ENCODE measurements at places on chromosomes 3 and 15.

DNA sequence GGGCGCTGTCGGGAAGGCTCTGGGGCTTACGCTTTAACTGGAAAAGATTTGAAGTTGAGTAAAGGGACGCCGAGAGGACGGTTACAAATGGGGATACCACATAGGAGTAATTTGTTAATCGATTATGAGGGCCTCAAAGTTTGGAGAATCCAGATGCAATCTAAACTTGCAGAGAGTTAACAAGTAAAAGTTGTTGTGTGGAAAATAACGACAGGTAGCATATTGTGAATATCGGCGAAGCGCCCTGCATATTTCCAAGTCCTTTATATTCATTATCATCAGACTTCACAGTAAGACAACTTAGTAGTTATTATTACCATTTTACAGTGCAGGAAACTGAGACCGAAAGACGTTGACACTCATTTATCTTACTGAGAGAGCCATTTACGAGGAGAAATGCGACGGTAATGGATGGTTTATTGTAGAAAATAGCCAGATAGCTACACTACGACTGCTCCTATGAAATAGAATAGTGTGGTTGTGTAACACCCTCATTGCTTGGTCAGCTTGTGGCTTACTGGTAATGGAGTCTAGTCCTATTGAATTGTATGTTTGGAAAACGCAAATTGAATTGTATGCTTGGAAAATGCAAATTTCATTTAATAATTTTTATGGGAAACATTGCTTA lies 700 bp downstream of the MKRN2 start:
- no peak for DNase-seq

- DNase-seq = peak; percentile 75
These were observed 52.4 kb upstream of the BLM start for GRCh38 chr15:90664650-90665287.

- DNase-seq = no peak
These were observed 70.3 kb downstream of the TGFBR2 start for GRCh38 chr3:30676424-30677346.

DNA sequence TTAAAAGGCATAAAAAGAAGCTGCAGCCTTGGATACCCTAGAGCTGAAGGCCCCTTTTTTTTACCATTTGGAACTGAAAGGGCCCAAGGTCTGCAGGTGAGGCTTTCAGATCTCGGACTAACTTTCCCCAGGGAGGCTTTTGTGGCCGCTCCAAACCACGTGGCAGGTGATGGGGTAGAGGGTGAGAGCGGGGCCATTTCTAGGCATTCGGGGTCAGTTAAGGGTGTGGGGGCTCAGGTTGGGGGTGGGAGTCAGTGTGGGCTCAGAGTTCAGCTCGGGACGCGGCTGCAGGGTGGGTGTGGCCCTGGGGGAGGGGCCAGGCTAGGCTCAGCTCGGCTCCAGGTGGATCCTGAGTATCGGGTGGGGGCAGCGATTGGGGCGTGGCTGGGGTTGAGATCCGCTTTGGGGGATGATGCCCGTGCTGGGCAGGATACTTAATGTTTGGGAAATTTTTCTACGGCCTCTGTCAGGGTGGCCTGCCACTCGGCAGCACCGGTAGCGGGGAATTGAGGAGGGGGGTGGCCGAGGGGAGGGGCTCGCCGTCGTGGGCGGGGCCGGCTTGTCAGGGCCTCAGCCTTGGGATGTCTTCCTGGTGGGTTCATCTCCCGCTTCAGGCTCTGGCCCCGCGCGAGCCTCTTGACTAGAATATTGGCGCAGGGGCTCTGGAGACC lies 2.5 kb downstream of the KLF13 start:
- DNase-seq = no peak

DNA sequence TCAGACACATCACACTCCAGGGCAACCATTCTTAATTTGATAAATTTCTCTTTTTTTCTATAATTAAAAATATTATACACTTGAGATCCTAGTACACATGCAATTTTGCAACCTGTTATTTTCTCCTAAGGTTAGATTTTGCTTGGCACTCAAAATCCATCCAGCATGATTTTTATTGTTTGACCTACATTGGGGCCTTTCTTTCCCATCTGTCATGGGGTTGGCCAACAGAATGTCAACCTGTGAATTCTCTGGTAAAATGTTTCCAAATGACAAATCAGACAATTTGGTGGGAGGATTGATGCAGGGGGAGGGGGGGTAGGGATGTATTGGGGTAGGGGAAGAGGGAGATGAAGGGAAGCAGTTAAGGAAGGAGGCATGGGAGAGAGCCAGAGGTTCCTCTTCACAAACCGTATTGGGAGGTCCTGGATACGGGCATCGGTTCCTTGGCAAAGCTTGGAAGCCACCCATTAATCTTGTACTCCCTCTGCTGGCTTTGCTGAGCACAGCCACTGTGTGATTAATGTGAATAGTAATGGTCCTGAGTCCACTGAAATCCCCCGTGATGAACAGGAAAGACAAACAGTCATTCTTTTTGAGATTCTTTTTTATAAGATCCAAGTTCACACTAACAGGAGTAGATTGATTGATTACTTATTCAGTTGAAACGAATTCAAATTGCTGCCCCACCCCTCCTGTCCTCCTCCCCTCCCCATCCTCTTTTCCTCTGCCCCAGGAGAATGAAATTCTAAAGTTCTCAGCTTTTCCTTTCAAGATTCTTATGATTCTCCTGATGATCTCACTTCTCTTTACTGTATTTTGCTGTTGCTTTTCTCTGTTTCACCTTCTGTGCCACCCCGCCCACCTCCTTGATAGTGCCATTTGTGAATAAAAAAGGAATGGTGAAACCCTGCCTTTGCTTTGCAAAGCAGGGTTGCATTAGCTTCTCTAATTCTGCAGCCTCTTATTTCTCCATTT lies 82.2 kb upstream of the SLC25A26 start:
- DNase-seq = no peak

DNA sequence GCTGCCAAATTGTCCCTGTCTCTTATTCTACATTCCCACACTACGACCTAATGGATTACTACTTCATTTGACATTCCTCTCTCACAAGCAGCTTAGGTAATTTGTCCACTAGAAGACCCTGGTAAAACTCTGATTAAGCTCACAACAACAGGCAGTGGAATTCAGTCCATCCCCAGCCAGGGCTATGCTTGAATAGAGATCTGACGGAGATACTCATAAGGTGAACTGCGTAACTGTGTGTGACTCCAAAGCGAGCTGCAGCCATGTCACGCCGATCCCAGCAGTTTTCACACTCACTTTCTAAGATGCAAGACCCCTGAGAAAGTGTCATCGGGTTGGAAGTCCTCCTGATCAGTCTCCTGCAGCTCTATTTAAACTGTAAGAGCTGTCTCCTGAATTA lies 25.7 kb upstream of the ROBO2 start:
- DNase-seq = no peak

DNA sequence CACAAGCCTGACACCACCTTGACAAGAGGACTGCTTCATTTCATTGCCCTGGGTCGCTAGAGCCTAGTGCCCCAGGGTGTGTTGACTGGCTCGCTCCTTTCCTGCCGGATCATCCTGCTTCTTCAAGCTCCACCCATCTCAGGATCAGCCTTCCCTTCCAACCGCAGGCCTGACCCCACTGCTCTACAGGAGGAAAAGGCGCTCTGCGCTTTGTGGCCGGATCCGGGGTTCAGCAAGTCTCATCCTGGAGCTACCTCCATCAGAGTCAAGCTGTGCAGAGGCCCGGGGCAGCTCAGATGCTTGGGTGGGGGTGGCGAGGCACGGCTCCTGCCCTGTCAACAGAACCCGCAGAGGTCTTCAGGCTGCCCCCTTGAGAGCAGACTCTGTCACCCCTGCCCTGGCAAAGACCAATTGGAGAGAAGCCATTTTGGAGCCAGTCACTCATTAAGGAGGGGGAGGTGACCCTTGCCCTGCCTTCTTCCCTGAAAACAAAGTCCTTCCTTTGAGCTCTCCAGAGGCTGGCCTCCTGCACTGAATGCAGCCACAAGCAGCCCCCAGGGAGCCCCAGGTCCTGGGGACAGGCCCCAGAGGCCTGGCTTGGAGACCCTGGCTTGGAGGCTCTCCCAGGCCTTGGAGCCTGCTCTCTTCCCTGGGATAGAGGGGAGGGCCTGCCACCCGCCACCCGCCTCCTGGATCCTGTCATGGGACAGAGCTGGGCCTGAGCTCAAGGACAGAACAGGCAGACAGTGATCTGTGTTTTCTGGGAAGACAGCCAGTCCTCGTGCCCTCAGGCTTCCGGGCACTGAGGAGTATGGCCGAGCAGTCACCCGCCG lies 80.3 kb downstream of the CPN2 start:
- DNase-seq = no peak

GRCh38 chr3:64234571-64234970 lies 9.3 kb upstream of the PRICKLE2 start:
- no peak for DNase-seq

- no peak for DNase-seq
These were observed 56.9 kb downstream of the FLNB start for GRCh38 chr3:58064923-58065638.

DNA sequence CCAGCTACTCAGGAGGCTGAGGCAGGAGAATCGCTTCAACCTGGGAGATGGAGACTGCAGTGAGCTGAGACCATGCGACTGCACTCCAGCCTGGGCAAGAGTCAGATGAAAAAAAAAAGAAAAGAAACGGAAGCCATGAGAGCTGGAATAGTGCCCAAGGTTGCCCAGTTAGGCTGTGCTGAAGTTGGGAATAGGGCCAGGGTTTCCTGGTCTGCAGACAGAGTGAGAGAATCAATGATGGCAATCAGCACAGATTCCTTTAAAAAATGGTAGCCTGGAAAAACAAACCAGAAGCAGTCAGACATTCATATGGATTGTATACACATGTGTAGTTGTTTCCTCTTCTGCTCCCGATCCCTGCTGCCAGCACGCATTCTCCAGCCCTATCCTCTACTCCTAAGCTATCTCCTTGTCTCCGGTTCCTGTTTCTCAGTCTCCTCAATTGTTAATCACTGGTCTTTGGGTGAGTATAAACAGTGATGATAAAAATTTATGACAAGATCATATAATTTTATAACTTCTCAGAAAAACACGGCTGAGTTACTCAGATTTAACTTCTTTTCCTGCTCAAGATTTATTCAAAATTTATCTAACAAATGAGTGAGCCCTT lies 316.2 kb upstream of the UMPS start:
- no peak for DNase-seq

DNA sequence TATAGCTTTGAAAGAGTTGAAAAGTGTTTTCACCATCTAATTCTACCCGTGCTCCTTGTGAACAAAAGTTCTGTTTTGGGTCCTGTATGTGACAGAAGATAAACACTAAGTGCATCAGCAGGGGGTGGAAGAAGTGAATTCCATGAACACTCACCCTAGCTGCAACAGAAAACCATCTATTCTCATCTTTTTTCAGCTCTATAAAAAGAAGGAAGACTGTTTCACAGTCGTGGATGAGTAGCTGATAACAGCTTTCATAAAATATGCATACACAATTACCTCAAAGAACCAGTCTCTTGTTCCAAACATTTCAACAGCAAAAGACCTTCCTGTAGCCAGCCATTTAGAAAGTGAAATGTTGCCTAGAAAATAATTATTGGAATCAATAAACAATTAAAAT lies 281.7 kb upstream of the RASGRP1 start:
- DNase-seq = no peak

- peak; percentile 68 for DNase-seq
These were observed 317.3 kb downstream of the FGF12 start for GRCh38 chr3:192409838-192410683.

DNA sequence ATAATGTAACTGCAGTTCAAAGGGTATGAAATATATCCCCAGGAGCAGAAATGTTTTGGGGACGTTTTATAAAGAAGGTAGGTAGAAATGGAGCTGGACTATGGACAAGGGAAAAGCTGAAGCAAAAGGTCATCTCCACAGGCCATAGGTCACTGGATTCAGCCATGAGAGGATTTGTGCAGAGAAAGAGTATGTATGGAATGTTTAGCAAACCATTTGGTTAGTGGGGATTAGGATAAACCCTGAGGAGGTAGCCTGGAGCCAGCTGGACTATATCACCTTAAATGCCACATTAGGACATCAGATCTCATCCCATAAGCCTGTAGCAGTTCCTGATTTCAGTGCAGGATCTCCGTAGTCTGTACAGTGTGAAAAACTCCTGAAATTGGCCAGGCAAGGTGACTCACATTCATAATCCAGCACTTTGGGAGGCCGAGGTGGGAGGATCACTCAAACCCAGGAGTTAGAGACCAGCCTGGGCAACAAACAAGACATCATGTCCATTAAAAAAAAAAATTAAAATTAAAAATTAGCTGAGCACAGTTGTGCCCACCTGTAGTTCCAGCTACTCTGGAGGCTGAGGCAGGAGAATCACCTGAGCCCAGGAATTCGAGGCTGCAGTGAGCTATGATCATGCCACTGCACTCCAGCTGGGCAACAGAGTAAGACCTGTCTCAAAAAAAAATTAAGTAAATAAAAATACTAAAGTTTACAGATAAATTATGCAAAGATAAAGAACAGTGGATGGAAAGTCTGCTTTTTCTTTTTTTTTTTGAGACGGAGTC lies 4.7 kb downstream of the IP6K1 start:
- no peak for DNase-seq

DNA sequence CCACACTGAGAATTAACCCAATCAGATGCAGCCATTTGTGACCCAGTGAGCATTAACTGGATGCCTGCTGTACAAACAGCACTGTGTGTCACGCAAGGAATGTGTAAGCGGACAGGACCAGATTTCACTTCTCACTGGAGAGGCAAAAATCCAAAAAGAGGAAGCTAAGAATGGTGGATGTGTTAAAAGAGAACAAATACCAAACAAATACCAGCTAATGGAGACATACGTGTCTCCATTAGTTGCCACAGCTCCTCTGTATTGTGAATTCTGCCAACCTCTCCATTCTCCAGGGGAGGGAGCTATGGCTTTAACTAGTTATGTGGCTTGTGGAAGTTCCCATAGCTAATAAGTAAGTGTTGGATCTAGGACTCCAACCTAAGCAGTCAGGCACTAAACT lies 2.6 kb downstream of the LTF start:
- no peak for DNase-seq

DNA sequence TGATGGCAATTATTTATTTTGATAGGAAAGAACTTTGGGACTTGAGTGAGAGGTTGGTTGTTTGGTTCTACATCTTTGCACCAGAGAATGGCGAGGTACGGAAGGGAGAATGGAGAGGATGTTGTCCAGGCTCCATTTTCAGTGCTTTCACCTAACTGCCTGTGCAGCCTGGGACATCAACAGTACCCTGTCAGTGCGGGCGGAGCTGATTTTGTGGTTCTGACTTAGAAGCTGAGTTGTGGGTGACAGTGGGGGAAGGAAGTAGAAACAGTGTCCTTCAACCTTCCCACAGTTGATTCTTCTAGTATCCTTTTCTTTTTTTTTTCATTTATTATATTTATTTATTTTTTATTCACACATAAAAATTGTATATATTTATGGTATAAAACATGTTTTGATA lies 95.3 kb downstream of the TIGIT start:
- DNase-seq = no peak

- peak; percentile 66 for DNase-seq
These were observed 136.7 kb upstream of the TLE3 start for GRCh38 chr15:70234256-70234905.
